Psoas muscle (tissue), 8 donors: ENCODE measurements at places on chromosomes 6 and 20.

DNA sequence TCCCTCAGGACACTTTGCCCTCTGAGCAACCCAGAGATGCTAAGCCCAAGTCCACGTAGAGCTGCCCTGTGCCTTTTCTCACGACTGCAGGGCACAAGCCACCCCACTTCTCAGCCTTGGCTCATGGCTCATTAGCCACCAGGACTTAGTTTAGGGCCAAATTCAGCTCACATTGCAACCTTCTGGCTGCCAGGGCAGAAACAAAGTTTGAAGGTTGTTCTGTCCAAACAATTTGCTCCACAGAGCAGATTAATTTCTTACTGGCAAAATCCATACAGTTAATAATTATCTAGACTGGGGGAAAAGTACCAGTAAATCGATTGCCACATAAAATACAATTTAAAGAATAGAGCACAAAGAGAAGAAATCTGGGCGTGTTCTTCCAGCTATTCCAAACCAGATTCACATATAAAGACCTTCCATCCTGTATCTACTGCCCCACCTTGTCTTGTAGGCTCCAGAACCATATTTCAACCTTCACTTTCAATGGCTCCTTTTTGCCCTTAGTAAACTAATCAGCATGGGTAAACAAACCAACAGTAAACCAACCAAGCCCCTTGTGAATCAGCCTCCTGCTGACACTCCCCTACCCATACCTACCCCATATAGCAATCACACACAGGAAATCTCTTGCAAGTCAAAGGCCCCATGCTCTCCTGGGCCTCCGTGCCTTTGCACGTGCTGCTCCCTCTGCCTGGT, 101.9 kb downstream of the QRSL1 start:
- H3K36me3 ChIP-seq = no peaks in the 10 kb centered on the region
- no peak for DNase-seq
- peaks cover 3% of the 10 kb centered on the region for H3K4me1 ChIP-seq

DNA sequence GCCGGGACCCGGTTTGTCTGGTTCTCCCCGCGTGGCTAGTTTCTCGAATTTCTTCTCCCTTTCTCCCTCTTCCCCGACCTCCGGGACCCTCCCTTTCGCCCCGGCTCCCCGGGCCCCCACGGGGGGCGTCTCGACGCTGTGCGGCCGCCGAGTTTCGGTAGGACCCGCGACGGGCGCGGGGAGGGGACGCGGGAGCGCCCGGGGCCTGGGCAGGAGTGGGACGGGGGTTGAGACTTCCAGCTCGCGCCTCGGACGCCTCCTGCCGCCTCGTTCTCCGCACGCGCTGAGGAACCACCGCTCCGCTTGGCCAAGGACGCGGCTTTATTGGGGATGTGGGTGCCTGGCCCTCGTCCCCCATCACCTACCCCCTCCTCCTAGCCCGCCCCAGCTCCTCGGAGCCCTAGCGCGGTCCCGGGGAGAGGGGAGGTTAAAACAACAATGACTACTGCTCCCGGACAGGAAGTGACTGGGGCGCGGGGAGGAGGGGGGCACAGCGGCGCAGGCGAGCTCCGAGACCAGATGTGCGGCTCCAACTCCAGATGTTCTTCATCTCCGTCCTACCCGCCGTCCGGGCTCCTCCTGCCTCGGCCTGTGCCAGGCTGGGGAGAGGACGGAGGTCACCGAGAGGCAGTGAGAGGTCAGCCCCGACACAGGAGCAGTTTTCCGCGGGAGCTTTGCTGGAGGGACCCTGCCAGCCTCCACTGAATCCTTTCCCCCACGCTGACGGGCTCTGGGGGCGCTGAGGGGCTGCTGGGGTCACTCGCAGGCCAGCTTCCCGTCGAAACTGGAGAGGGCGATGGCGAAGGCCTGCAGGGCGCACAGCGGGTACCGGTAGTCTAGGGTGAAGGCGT, 917 bp upstream of the TEAD3 start:
- peak; percentile 85 for DNase-seq
- H3K4me1 ChIP-seq = peaks cover 41% of the 10 kb centered on the region
- H3K27me3 ChIP-seq = no peaks in the 10 kb centered on the region
- H3K27ac ChIP-seq = peak overlapping the region; percentile 93

GRCh38 chr20:34312544-34313217, 9.5 kb upstream of the AHCY start:
- no peak overlapping the region for H3K4me3 ChIP-seq
- peak; percentile 91 for DNase-seq
- peaks cover 5% of the 10 kb centered on the region for H3K4me1 ChIP-seq
- no peak overlapping the region for H3K27ac ChIP-seq

GRCh38 chr6:149855040-149855654, 9.0 kb downstream of the LRP11 start:
- peak overlapping the region; percentile 68 for H3K27ac ChIP-seq
- DNase-seq = no peak
- H3K27me3 ChIP-seq = no peaks in the 10 kb centered on the region
- no peaks in the 10 kb centered on the region for H3K36me3 ChIP-seq

DNA sequence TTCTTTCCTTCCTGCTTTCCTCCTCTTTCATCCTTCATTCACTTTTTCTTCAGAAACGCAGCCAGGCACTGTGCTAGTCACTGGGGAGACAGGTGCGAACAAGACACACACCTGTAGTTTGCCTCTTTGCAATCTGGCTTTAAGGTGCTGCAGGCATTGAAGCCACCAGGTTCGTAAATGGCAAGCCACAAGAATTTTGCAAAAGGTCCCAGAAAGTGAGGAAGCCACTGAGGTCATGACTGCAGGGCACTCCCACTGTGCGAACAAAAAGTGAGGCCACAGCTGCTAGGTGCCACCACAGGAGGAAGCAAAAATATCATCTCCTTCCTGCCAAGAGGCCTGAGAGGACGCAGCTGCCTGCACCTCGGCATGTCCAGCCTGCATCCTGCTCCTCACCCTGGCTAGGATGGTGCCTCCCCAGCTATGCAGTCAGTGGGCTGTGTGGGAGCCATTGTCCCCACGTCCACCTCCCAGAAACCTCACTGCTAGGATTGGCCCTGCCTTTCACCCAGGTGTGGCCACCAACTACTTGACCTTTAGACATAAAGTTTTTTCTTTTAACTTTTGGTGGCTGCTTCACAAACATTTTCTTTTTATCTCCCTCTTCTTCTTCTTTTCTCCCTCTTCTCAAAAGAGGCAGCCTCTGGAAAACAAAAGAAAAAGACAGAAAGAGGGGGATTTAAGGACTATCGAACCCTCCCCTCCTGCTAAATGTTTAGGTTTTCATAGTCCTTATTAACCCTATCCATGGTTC, 230.8 kb downstream of the BCAS1 start:
- H3K4me3 ChIP-seq = no peak overlapping the region
- H3K36me3 ChIP-seq = no peaks in the 10 kb centered on the region
- H3K27me3 ChIP-seq = no peaks in the 10 kb centered on the region
- H3K27ac ChIP-seq = no peak overlapping the region
- no peaks in the 10 kb centered on the region for H3K4me1 ChIP-seq
- no peak for DNase-seq

GRCh38 chr6:113870917-113871316, 13.8 kb downstream of the MARCKS start:
- H3K4me1 ChIP-seq = no peaks in the 10 kb centered on the region
- H3K27me3 ChIP-seq = no peaks in the 10 kb centered on the region
- no peak overlapping the region for H3K4me3 ChIP-seq
- H3K27ac ChIP-seq = no peak overlapping the region
- H3K36me3 ChIP-seq = no peaks in the 10 kb centered on the region

DNA sequence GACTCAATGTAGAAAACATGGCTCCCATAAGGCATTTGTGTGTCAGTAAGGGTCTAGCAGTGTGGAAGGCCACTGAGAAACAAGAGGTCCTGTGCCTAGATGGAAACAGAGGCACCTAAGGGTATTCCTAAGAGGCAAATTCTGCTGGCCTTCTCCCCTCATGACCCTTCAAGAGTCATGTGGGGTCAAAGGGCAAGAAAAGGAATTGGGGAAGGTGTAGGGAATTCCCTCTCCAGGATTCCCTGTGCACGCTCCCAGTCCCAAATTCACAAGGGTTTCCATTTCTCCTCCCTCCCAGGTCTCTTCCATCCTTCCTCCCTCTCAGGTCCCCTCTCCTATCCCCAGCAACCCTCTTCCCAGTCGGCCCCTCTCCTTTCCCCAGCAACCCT, 568 bp downstream of the AGPAT1 start:
- DNase-seq = no peak
- peaks cover 30% of the 10 kb centered on the region for H3K4me1 ChIP-seq
- no peaks in the 10 kb centered on the region for H3K36me3 ChIP-seq
- H3K4me3 ChIP-seq = peak overlapping the region; percentile 92
- H3K27ac ChIP-seq = peak overlapping the region; percentile 87
- no peaks in the 10 kb centered on the region for H3K27me3 ChIP-seq

DNA sequence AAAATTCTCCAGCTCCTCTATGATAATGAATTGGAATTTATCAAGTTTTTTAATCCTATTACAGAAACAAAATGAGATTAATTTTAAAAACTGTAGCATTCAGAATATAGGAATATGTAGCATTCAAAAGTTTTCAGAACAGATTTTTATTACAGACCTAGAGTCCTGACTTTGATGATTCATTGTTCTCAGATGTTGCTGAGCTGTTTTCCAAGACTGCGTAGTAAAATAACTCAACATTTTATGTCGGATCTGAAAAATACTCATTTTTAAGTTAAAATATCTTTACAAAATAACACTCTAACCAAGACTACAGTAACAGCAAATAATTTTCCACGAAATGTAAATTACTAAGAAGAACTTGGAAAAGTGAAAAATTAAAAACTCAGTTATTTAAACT, 67.1 kb downstream of the SYCP2 start:
- no peaks in the 10 kb centered on the region for H3K36me3 ChIP-seq
- H3K27ac ChIP-seq = no peak overlapping the region
- DNase-seq = no peak
- H3K27me3 ChIP-seq = no peaks in the 10 kb centered on the region
- no peak overlapping the region for H3K4me3 ChIP-seq

DNA sequence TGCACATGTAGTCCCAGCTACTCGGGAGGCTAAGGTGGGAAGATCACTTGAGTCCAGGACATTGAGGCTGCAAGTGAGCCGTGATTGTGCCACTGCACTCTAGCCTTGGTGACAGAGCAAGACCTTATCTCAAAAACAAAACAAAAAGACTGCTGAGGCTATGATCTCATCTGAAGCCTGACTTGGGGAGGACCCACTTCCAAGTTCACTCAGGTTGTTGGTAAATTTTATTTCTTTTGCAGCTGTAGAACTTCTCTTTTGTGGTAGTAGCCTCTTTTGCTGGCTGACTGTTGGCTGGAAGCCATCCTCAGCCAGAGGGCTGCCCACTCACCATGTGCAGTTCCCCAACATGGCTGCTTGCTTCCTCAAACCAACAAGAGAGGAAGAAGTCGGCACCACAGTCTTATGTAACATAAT, 36.8 kb upstream of the ME1 start:
- H3K27me3 ChIP-seq = no peaks in the 10 kb centered on the region
- no peak overlapping the region for H3K4me3 ChIP-seq
- no peaks in the 10 kb centered on the region for H3K4me1 ChIP-seq
- H3K27ac ChIP-seq = no peak overlapping the region
- no peaks in the 10 kb centered on the region for H3K36me3 ChIP-seq

DNA sequence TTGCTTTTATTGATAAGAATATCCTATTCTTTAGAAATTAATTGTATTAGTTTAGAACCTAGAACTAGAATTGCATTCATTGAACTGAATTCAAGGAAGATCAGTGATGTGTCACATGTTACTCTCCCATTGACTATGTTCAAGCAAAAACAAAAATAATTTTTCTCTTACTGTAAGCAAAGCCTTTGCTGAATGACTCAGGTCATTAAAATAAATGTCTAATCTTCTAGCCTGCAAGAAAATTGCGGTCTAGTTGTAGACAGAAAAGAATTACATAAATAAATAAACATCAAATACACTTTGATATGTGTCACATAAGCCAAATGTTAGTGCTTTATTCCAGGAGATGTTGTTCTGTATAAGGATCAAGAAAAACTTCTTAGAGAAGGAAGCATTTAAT, 387.9 kb downstream of the ADGRB3 start:
- no peaks in the 10 kb centered on the region for H3K4me1 ChIP-seq
- DNase-seq = no peak
- H3K27ac ChIP-seq = no peak overlapping the region
- H3K27me3 ChIP-seq = no peaks in the 10 kb centered on the region

- H3K4me1 ChIP-seq = no peaks in the 10 kb centered on the region
- DNase-seq = no peak
- H3K36me3 ChIP-seq = no peaks in the 10 kb centered on the region
- H3K27ac ChIP-seq = no peak overlapping the region
Measured at GRCh38 chr6:86756640-86757229, 180.6 kb upstream of the HTR1E start.

- H3K4me1 ChIP-seq = no peaks in the 10 kb centered on the region
- no peaks in the 10 kb centered on the region for H3K27me3 ChIP-seq
- DNase-seq = no peak
Measured at GRCh38 chr6:79466207-79466834, 70.9 kb downstream of the LCA5 start.

GRCh38 chr6:12483712-12484111, 193.6 kb downstream of the EDN1 start:
- no peak overlapping the region for H3K4me3 ChIP-seq
- H3K36me3 ChIP-seq = no peaks in the 10 kb centered on the region
- H3K27me3 ChIP-seq = no peaks in the 10 kb centered on the region
- no peaks in the 10 kb centered on the region for H3K4me1 ChIP-seq
- no peak for DNase-seq

DNA sequence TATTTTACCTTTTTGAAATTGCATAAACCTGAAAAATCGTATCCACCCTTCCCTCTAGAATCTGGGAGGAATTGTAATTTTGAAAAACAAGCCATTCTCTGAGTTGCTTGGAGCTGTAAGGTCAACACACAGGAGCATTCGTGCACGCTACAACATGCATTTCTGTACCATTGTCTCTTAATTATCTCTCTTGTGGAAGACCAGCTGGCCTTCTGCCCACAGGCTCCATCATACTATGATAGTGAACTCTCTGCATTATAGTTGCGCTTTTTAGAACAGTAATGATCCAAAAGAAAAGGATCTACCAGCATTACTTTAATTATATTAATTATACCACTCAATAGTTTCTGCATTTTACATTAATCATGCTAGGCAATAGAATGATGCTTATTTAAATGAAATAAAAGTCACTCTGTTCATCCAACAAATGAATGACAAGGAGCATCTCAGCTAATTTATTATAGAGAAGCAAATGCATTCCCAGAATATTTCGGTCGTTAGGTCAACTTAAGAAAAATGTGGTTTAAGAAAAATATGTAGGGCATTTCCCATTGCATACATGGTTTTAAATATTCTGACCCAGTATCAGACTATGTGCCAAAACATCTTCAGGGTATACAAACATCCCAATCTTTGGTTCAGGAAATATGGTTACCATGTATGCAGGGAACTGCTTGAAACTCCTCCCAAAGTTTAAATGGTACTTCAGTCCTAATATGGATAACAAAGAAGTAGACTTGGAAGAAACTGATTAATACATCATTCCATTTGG, 263.5 kb downstream of the TFAP2A start:
- H3K4me1 ChIP-seq = no peaks in the 10 kb centered on the region
- no peaks in the 10 kb centered on the region for H3K27me3 ChIP-seq
- no peak overlapping the region for H3K4me3 ChIP-seq
- H3K27ac ChIP-seq = no peak overlapping the region

DNA sequence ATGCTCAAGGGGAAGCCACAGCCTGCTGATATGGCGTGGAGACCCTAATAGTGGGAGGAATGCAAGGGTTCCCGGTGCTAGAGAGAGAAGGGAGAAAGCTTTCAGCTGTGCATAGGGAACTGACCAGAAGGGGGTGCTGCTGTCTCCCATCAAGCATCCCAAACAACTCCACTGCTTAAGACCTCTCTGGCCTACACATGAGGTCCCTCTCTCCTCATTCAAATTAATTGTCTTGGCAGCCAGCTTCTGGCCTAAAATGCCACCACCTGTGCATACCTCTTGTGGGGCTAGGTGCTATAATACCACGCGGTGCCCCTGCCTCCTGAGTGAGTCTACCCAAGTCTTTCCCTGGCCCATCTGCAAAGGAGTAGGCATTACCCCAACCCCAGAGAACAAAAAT, 14.5 kb downstream of the ADISSP start:
- no peaks in the 10 kb centered on the region for H3K27me3 ChIP-seq
- no peak overlapping the region for H3K27ac ChIP-seq
- no peaks in the 10 kb centered on the region for H3K4me1 ChIP-seq
- DNase-seq = no peak
- H3K36me3 ChIP-seq = no peaks in the 10 kb centered on the region
